ENCODE measurements at places on chromosomes 2 and 18.

DNA sequence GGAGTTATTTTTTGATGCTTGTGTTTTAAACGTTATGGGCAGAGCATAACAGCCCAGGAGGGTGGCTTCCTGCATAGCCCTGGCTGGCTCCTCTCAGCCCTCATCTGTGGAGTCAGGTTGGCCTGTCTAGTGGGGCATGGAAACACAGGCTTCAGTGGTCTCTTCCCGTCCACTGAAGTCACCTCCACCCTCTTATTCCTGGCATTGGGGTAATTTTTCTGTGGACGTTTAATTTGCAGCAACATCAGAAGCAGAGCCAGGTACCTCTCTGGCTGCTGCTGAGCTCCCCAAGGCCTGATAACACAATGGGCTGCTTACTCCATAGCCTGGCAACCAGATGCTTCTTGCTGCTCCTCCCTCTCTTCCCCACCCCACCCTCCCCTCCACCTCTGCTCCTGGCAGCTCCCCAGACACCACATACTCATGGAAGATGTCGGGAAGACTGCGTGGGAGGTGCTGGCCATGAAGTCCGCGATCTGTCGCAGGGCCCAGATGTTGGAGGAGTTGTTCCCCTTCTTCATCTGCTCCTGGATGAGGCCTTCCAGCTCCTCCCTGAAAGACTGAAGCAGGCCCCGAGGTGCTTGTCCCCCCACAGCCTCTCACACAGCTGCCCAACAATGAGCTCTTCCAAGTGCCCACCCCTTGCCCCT lies 64.0 kb downstream of the ADD2 start:
- no peak for DNase-seq

DNA sequence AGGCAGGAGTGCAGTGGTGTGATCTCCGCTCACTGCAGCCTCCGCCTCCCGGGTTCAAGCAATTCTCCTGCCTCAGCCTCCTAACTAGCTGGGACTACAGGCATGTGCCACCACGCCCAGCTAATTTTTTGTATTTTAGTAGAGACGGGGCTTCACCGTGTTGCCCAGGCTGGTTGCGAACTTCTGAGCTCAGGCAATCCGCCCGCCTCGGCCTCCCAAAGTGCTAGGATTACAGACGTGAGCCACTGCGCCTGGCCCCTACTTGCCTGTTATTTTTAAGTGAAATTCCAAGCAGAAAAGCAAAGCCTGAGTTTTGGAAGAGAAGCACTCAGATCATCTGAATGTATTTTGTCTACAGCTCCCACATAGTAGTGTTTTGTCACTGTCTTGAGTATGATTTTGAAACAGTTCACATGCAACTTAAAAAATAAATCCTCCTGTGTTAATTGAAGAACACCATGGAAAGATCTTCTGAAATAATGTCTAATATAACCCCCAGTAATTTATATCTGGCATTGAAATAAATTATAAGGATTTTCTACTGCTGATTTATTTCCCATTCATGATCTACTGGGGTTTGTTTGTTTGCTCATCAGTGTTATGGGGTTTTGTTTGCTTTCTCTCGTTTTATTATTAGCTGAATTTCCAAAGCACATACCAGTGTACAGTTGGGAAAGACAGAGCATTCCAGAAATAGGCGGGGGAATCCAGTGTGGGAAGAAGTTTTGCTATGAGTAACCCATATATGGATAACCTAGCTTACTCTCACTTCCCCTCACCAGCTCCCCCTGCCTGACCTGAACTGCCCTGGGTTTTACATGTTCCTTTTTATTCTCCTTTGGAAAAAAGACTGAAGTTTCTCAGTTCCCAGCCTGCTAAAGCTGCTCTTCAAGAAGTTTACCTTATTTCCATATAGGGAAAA lies 80.1 kb upstream of the MAP3K20 start:
- no peak for DNase-seq

DNA sequence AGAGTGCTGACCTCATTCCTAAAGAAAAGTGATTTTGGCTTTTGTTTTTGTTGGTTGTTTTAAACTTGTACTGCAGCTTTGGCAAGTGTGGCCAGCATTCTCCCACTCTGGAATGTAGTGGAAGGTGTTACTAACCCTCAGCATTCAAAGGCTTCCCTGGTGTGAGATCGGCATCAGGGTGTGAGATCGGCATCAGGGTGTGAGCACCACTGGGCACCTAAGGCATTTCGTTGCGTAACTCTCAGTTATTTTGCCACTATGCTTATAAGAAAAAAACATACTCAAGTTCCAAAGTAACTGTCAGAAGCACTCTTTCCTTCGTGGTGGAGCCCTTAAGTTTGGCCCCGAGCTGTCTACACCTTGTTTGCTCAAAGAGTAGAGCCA lies 1.7 kb downstream of the CYBRD1 start:
- DNase-seq = no peak

- DNase-seq = no peak
Measured at GRCh38 chr2:82494739-82495138, 1964.3 kb downstream of the SUCLG1 start.

GRCh38 chr18:55999641-56000040 lies 411.6 kb upstream of the TCF4 start:
- DNase-seq = no peak

GRCh38 chr2:207465894-207466293 lies 63.9 kb upstream of the CREB1 start:
- no peak for DNase-seq

DNA sequence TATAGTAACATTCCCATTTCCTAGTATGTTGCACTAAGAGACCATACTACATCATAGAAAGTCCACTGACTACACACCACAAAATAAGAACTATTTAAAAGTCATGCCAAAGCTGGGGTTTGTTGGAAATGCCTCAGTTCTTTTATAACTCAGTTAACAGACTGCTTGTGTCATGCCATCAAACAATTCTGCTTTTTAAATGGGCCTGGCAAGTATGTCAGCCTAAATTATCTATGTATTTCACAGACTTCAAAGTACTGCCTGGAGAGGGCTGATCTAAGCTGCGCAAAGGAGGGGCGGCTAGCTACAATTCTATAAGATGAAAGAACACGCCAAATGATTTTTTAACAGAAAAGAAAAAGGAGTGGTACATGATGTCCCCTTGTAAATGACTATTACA lies 49.6 kb downstream of the FARSB start:
- DNase-seq = no peak

- DNase-seq = no peak
Measured at GRCh38 chr2:112768432-112768831, 4.0 kb upstream of the CKAP2L start.

DNA sequence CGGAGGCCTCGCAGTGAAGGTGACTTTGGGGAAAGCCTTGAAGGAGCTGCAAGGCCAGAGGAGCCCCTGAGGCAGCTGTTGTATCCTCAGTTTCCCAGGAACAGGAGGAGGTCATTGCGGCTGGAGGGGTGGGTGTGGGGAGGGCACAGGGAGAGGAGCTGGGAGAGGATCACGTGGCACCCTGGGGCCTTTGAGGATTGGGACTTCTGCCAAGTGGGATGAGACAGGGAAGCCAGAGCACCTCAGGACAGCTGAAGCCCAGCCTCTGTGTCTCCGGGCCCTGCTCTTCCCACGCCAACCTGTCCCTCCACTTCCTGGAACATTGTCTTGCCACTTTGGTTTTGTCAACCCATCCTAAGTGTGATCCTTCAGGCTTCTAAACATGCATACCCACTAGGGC lies 19.4 kb upstream of the RRM2 start:
- peak; percentile 41 for DNase-seq

DNA sequence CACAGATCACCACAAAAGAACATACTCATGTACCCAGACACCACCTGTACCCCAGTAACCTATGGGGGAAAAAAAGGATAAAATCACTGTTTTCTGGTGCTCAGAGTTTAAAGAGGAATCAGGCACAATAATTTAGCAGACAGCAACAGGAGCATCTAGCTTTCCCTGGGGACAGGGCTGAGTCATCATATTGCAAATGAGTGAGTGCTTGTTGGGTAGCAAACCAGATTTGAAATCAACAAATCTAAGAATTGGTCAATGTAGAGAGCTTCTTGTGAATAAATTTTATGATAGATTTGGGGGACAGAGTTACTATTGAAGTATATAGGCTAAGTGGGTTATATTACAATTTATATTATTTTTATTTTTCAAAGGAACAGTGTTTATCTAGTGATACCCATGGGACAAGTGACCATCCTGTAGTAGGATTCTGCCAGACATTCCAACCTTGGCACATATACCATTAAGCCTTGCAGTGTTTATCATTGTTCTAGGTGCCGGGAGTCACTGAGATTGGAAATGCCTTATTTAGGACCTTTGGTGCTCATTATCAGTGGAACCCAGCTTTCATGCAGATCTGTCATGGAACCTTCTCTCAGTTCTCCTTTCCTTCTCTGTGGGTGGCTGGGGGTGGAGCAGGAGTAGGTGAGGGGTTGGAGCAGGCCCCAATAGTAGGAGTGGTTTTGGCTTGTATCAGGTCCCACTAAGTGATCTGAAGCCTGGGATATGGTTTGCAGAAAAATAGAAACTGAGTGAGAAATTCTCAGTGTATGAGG lies 117.2 kb downstream of the CERS6 start:
- no peak for DNase-seq

- no peak for DNase-seq
Measured at GRCh38 chr2:20391951-20392699, 41.5 kb upstream of the PUM2 start.

- no peak for DNase-seq
Measured at GRCh38 chr2:2597712-2598111, 266.6 kb upstream of the MYT1L start.

DNA sequence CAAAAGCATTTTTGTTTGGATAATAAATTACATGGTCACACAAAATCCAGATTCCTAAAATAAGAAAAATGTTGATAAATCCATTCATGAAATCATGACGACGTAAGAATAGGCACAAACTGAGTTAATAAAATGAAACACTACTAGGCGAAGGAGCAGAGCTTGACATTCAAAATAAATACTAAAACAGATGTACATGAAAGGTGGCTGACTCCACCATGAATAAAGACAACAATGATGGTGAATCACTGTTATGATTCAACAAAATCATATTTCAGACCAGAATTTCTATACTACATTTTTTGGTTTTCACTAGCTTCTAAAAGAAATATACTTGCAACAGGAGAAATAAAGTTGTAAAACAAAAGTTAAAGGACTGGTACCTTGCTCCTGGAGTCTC lies 122.0 kb upstream of the RNU4ATAC start:
- DNase-seq = no peak

- DNase-seq = no peak
Measured at GRCh38 chr2:85819811-85820510, 66.2 kb downstream of the ATOH8 start.

GRCh38 chr18:78580835-78581339 lies 398.7 kb upstream of the SALL3 start:
- no peak for DNase-seq

GRCh38 chr2:158750458-158751125 lies 44.5 kb upstream of the DAPL1 start:
- no peak for DNase-seq

DNA sequence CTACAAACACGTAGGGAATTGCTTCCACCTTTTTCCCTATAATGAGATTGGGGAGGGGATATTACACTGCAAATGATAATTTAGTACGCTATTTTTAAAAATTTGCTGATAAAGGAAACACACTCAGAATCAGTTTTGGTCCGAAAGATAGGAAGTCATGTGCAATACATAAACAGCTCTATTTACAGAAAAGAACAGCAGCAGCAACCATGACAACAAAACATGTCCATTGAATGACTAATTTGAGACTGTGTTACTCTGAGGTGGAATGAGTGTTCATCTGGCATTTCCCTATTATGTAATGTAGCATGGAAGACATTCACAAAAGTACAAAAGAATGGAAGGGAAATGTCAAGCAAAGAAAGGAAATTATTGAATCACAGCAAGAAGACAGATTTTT lies 337.2 kb downstream of the NBAS start:
- DNase-seq = no peak
